T-helper 17 cell (primary cell): ENCODE measurements at places on chromosomes 2 and 18.

GRCh38 chr2:59774821-59775433 lies 778.5 kb downstream of the BCL11A start:
- H3K27me3 ChIP-seq, result no peaks in the 10 kb centered on the region
- DNase-seq, result no peak
- no peaks in the 10 kb centered on the region for H3K36me3 ChIP-seq
- H3K27ac ChIP-seq, result no peak overlapping the region
- no peaks in the 10 kb centered on the region for H3K4me1 ChIP-seq

DNA sequence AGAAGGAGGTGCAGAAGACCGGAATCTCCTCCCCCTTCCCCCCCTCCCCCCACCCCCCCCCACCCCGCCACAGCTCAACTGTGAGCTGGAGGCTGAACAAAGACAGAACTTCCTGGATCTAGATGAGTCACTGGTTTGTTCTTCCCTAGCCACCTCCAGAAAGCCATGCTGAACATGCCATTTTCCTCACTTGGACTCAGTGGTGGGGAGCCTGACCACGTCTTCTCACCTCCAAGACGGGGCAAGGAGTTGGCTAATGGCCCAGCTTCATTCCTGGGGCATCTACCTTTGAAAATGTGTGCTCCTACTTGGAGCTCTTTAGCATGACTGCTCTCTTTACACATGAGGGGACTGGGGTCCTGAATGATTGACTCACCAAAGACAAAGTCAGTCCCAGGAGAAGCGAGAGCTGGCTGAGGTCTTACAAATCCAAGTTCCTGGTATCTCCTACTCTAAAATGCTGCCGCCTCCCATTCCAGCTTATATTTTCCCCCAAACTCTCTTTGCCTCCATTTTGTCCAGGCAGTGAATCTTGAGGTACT lies 22.6 kb upstream of the FZD5 start:
- H3K27ac ChIP-seq, result no peak overlapping the region
- no peaks in the 10 kb centered on the region for H3K4me1 ChIP-seq
- peaks cover 42% of the 10 kb centered on the region for H3K27me3 ChIP-seq
- H3K4me3 ChIP-seq, result no peak overlapping the region
- peaks cover 3% of the 10 kb centered on the region for H3K36me3 ChIP-seq
- no peak for DNase-seq

DNA sequence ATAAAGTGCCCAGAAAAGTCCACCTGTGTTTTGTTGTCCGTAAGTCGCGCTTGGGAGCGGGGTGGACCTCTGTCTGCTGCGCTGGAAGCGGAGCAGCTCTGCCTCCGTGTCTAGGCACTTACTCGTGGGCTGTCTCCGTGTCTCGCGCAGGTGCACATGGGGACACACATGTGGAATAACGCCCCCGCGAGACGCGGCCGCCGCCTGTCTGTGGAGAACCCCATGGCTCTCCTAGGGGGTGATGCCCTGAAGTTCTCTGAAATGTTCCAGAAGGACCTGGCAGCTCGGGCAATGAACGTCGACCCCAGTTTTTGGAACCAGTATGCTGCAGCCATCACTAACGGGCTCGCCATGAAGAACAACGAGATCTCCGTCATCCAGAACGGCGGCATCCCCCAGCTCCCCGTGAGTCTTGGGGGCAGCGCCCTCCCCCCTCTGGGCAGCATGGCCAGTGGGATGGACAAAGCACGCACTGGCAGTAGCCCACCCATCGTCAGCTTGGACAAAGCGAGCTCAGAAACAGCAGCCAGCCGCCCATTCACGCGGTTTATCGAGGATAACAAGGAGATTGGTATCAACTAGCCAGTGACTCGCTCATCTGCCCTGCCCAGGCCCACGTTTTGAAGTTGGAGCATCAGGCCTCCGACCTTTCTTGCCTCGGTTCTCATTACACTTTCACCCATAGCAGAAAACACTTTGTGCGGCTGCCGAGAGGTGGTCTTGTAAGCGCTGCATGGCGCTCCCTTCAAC lies 17.3 kb downstream of the SALL3 start:
- H3K27ac ChIP-seq, result no peak overlapping the region
- no peak overlapping the region for H3K4me3 ChIP-seq
- no peak for DNase-seq

DNA sequence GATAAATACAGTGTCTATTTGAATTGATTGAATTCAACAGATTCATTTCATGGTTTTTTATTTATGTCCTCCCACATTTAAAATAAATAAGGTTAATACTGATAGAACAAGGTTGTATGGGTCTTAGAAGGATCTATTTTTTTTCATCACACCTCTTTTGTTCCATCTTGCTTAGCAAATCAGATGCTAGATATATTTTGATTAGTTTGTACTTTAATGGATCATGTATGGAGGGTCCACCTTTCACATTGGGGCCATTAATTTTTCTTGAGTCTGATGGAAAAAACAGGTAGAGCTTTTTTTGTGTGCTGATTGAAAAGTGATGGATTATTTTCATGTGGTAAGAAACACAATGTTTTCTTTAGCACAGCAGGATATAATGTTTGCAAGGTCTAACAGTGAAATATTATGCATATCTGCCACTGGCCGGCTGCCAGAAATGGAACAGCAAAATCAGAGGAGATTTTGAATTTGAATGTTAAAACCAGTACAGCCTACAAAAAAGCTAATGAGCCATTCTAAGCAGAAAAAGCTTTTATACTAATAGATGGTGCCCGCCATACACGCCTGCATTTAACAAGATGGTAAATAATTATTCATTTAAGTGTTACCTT lies 188.1 kb upstream of the ETAA1 start:
- DNase-seq, result no peak
- H3K27me3 ChIP-seq, result no peaks in the 10 kb centered on the region
- H3K4me1 ChIP-seq, result no peaks in the 10 kb centered on the region
- H3K4me3 ChIP-seq, result no peak overlapping the region

DNA sequence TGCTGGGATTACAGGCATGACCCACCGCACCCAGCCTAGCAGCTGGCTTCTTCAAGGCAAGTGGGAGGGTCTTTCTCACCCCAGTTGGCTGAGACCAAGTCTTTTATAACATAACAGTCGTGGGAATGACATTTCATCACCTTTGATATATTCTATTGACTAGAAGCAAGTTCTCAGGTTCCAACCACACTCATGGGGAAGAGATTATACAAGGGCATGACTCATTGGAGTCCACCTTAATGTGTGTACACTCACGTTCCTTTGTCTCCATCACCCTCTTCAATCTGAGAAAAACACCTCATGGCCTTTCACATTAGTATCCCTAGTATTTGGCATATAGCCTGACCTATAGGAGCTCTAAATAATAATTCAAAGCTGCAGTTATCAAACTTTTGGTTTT lies 2.8 kb upstream of the BBS5 start:
- H3K4me3 ChIP-seq, result no peak overlapping the region
- H3K27ac ChIP-seq, result no peak overlapping the region
- no peak for DNase-seq

GRCh38 chr2:5360081-5360480 lies 332.1 kb upstream of the SOX11 start:
- H3K4me1 ChIP-seq, result no peaks in the 10 kb centered on the region
- DNase-seq, result no peak
- no peak overlapping the region for H3K27ac ChIP-seq
- no peaks in the 10 kb centered on the region for H3K27me3 ChIP-seq
- H3K4me3 ChIP-seq, result no peak overlapping the region

DNA sequence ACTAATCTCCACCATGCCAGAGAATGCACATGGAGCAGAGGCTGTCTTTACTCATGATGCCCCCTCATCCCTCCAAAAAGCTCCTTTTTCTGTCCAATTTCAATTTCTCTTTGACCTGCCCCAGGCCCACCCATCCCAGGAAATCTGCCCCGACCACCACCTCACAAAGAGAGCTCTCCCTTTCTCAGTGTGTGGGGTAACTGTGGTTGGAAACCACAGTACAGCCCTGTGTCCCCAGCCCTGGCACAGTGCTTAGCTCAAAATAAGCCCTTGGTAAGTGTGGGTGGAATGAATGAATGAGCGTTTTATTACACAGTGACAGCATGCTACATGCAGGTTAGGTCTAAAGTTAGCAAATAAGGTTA lies 43.7 kb upstream of the CAB39 start:
- H3K4me3 ChIP-seq, result peak overlapping the region; percentile 19
- no peaks in the 10 kb centered on the region for H3K36me3 ChIP-seq
- no peak for DNase-seq
- no peaks in the 10 kb centered on the region for H3K27me3 ChIP-seq
- H3K27ac ChIP-seq, result peak overlapping the region; percentile 59

GRCh38 chr2:10733980-10734379 lies 12.6 kb downstream of the ATP6V1C2 start:
- H3K27me3 ChIP-seq, result peaks cover 6% of the 10 kb centered on the region
- peaks cover 2% of the 10 kb centered on the region for H3K4me1 ChIP-seq
- H3K27ac ChIP-seq, result no peak overlapping the region
- no peak for DNase-seq
- no peaks in the 10 kb centered on the region for H3K36me3 ChIP-seq

DNA sequence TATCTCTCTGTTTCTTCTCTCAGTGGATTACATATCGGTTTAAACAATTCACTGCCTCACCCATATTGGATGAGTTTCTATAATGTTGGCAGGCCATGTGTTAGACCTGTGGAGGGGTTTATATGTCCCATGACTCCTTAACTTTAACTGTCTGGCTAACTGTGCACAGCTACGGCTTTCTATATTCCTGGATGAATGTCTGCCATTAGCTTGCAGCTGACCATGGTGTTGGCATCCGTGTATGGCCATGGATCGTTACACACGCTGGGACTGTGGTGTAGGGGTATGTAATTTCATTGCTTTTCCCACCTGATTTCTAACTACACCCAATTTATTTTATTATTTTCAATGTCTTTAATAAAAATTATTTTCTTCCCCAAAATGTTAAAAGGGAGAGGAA lies 3.3 kb upstream of the TANC1 start:
- peaks cover 9% of the 10 kb centered on the region for H3K27me3 ChIP-seq
- peaks cover 10% of the 10 kb centered on the region for H3K4me1 ChIP-seq
- H3K4me3 ChIP-seq, result no peak overlapping the region
- no peak for DNase-seq

GRCh38 chr2:108936076-108936864 lies 52.8 kb downstream of the EDAR start:
- no peak overlapping the region for H3K4me3 ChIP-seq
- peaks cover 3% of the 10 kb centered on the region for H3K36me3 ChIP-seq
- peaks cover 23% of the 10 kb centered on the region for H3K4me1 ChIP-seq
- peaks cover 4% of the 10 kb centered on the region for H3K27me3 ChIP-seq
- DNase-seq, result no peak
- peak overlapping the region; percentile 72 for H3K27ac ChIP-seq

GRCh38 chr2:232275670-232276069 lies 102.9 kb upstream of the ALPP start:
- peaks cover 11% of the 10 kb centered on the region for H3K4me1 ChIP-seq
- peaks cover 24% of the 10 kb centered on the region for H3K36me3 ChIP-seq
- no peak overlapping the region for H3K27ac ChIP-seq
- H3K4me3 ChIP-seq, result no peak overlapping the region
- no peak for DNase-seq
- H3K27me3 ChIP-seq, result no peaks in the 10 kb centered on the region

DNA sequence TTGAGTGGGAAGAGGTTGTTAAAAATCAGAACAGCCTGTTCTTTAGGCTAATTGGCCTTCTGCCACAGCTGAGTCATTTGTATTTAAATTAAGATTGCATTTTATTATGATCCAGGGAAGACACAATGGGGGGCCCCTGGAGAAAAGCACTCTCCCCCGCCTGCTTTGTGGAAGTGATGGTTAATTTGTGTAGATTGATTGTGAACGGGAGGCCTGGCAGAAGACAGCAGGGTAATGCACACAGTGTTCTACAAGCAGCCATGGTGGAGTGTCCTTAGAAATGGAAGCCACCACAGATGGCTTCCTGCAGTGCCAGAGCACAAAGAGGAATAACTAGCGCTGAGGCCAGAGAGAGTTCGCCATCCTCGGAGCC lies 19.6 kb downstream of the RAMP1 start:
- no peak for DNase-seq
- no peaks in the 10 kb centered on the region for H3K27me3 ChIP-seq
- no peak overlapping the region for H3K27ac ChIP-seq
- H3K4me1 ChIP-seq, result no peaks in the 10 kb centered on the region

- no peak for DNase-seq
- H3K36me3 ChIP-seq, result no peaks in the 10 kb centered on the region
- no peak overlapping the region for H3K4me3 ChIP-seq
- no peak overlapping the region for H3K27ac ChIP-seq
Measured at GRCh38 chr18:34322365-34323289, 97.9 kb upstream of the NOL4 start.

GRCh38 chr18:77046994-77047393 lies 85.6 kb downstream of the MBP start:
- DNase-seq, result no peak
- H3K4me1 ChIP-seq, result peaks cover 28% of the 10 kb centered on the region
- peaks cover 5% of the 10 kb centered on the region for H3K36me3 ChIP-seq
- no peak overlapping the region for H3K4me3 ChIP-seq
- no peaks in the 10 kb centered on the region for H3K27me3 ChIP-seq

DNA sequence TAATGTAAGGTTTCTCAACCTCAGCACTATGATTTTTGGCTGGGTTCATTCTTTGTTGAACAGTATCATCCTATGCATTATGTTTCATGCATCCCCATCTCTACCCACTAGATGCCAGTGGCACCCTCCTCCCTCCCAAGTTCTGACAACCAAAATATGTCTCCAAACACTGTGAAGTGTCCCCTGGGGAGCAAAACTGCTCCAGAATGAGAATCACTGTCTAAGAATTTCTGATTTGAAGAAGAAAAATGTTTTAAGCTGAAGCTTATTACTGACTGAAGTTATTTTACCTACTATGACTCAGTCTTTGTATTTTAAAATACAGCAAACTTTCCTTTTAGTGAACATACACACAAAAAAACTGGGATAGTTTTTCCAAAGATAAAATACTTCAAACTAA lies 3.4 kb downstream of the THADA start:
- DNase-seq, result no peak
- peaks cover 3% of the 10 kb centered on the region for H3K36me3 ChIP-seq
- no peak overlapping the region for H3K27ac ChIP-seq
- no peak overlapping the region for H3K4me3 ChIP-seq
- H3K27me3 ChIP-seq, result no peaks in the 10 kb centered on the region

- peaks cover 7% of the 10 kb centered on the region for H3K4me1 ChIP-seq
- H3K27me3 ChIP-seq, result peaks cover 24% of the 10 kb centered on the region
- no peaks in the 10 kb centered on the region for H3K36me3 ChIP-seq
- no peak overlapping the region for H3K27ac ChIP-seq
Measured at GRCh38 chr2:27152102-27152795, 3.4 kb downstream of the TCF23 start.

- H3K4me3 ChIP-seq, result no peak overlapping the region
- H3K27ac ChIP-seq, result no peak overlapping the region
- H3K4me1 ChIP-seq, result no peaks in the 10 kb centered on the region
- H3K36me3 ChIP-seq, result no peaks in the 10 kb centered on the region
- no peaks in the 10 kb centered on the region for H3K27me3 ChIP-seq
Measured at GRCh38 chr18:27378431-27379095, 193.5 kb upstream of the CHST9 start.
